ENCODE measurements at places on chromosomes 16 and 17.

DNA sequence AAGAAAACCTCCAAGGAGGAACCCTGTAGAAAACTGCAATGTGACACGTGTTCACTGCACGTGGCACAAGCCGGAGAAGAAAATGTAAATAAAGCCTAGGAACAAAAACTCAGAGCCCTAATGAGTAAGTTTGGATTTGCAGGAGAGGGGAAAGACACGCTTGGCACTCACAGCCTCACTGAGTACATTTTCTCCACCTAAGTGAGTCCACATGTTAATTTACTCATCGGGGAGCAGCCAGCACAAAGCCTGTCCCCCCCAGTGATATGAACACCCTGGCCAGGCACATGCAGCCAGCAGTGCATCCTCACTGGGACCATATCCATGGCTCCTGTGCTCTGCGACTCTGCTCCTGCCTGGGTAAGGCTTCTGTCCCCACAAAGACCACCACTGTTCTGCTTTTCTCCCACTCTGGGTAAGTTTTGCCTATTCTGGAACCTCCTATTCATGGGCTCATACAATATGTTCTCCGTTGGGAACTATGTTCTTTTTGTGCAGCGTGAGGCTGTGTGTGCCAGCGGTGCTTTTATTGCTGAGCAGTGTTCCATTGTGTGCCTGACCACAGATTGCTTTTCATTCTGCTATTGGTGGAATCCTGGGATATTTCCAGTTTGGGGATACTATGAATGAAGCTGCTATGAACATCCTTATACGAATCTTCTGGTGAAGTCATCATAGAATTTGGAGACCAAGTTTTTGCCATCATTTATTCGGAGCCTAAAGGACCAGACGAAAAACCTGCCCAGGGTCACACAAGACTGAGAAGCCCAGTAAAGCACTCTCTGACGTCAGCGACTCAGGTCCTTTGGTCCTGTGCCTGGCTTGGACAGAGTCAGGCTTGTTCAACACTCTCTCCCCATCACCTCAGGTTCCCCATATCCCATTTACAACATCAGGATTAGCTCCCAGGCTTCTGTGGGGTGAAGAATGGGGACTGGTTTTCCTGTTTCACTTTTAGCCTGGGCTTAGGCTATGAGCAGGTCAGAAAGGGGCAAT lies 53.3 kb downstream of the RNF112 start:
- no peak for DNase-seq

- no peak for DNase-seq
Measured at GRCh38 chr17:9389111-9389527, 186.5 kb downstream of the STX8 start.

DNA sequence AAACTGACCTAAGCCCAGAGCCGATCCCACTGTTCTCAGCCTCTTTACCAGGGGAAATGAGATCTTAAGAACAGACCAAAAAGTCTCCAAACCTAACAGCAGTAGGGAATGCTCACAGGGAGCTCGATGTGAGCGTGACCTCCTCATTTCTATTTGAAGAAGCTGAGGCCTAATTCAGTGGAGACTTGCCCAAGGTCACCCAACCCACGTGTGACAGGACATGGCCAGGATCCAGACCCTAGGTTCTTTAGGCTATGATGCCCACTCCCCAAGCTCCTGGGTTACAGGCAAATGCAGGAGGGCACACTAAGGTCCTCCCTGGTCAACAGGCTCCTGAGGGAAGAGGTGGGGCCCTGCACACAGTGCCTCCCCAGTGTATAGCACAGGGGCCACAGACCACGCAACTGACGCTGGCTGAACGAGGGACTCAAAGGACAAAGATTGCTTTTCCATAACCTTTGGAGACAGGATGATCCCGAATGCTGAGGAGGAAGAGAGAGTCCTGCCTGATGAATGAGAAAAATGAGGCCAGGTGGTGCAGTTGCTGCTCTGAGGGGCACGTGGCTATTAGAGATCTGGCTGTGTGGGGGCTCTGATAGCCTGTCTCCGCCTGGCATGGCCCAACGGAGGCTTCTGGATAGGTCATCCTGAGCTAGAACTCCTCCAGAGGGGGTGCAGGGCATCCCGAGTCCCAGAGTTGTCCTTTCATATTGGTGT lies 24.0 kb downstream of the MAP3K14 start:
- no peak for DNase-seq

DNA sequence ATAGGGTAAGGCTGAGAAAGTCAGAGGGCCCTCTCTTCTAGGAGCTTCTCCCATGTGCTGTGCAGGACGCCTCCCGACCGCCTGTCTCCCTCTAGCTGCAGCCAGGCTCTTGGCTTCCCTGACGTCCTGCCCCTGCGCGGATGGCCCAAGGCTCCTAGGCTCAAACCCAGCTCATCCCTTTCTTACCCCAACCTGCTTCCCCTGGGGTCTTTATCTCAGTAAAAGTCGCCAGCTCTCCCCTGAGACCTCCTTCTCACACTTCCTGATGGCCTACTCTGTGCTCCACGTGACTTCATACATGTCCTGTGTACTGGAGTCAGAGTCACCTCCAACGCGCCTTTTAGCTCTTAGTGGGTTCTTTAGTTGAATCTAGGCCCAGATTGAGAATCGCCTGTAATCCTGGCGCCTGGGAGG lies 1.1 kb upstream of the ZNF747 start:
- DNase-seq, result no peak

GRCh38 chr17:58686980-58687379 lies 4.9 kb downstream of the TEX14 start:
- no peak for DNase-seq

DNA sequence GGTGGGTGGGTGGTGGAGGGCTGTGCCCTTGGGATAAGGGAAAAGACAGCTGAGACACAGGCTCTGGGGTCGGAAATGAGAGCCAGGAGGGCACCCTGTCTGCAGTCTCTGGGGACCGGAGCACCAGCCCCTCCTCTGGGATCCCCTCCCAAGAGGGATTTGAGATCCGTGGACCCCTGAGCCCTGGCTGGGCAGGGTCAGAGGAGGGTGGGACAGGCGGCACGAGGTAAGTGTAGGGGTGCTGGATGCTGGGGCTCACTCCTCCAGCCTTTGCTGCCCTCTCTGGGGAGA lies 425 bp downstream of the SGSH start:
- no peak for DNase-seq
